Smooth muscle cell of the brain vasculature (primary cell): ENCODE measurements at places on chromosomes 1 and 21.

GRCh38 chr1:211493876-211494653 lies 2.1 kb upstream of the RD3 start:
- DNase-seq: no peak

DNA sequence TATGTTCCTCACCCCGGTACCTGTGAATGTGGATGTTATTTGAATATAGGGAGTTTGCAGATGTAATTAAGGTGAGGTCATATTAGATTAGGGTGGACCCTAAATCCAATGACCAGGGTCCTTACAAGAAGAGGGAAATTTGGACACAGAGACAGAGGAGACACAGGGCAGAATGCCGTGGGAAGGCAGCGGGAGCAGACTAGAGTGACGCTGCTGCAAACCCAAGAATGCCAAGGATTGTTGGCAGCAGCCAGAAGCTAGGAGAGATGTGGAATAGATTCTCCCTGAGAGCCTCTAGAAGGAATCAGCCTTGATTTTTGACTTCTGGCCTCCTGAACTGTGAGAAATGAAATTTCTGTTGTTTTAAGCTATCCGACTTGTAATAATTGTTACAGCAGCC lies 53.6 kb downstream of the SPATA46 start:
- DNase-seq: no peak

- no peak for DNase-seq
Measured at GRCh38 chr21:26587736-26588201, 14.7 kb upstream of the CYYR1 start.

- DNase-seq: no peak
Measured at GRCh38 chr1:160114085-160114484, 1.5 kb upstream of the ATP1A2 start.

DNA sequence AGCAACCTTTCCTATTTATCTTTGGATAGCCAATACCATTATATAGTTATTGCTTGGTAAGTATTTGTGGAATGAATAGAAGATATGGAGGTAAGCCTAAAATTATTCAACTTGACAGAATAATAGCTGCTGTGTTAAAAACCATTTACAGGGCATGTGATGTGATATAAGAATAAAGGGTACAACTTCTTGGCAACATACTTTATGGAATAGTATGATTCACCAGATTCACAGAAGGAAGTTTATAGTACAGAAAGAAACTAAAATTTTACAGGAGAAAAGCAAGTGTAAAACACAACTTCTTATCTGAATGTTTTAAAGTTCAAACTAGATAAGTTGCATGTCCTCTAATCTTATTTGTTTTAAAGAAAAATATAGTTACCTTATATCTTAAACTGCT lies 186.4 kb upstream of the ZRANB2 start:
- DNase-seq: no peak

- DNase-seq: peak; percentile 37
Measured at GRCh38 chr1:210394281-210394821, 65.6 kb downstream of the HHAT start.

- DNase-seq: no peak
Measured at GRCh38 chr1:98028800-98029199, 108.0 kb upstream of the DPYD start.

DNA sequence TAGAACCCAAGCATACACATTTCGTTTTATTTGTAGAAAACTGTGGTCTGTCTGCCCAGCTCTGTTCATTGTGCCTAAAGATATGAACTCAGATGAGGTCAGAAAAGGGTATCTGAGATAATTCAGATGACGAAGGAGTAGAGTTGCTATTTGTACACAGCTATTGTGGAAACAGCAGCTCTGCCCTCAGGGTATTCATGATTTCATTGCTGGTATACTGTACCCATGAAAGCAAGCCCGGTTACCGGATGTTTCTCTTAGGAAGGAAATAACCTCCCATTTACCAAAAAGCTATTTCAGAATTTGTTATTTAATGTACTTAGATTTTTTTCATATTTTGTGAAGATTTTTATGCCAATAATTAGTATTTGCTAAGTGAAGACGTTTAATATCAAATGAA lies 37.8 kb downstream of the SMAP2 start:
- DNase-seq: no peak

DNA sequence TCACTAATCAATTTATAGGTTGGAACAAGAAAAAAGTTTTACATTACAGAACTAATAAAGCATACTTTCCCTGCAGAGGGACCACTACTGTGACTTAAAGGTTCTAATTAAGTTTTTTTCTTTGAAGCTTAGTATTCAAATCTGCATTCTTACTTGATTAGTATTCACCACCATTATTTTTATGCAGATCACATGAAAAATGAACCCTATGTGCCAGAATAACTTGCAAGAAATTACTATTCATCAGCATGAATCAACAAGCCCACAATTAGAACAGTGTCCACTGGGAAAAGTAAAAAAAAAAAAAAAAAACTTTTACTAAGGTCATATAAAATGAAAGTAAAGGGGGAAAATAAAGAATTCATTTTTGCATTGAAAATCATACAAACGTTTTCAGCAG lies 90.8 kb downstream of the SMYD3 start:
- DNase-seq: no peak

DNA sequence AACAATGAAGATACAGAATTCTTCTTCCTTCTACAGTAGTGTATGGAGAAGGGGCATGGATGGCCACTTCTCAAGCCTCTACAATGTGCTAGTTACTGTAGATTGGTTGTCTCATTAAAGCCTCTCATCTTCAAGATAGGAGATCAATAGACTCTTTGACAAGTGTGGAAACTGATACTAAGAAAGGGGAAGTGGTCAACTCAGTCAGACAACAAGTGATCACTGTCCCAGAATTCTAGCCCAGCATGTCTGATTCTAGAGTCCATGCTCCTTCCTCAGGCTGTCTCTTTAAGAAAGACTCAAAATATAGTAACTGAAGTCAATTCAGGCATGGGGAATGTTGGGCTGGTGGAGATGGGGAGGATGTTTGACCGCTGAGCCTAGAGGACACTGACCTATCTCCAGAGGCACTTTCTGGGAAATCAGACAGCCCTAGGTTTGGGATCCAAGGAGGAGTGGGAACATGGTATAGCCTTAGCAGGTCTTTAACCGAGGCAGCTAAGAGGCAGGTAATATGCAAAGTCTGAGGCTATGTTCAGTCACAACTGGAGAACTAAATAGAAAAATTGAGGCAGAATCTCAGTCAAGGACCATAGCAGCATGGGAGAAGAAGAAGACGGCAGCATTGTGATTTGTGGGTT lies 39.3 kb upstream of the EYA3 start:
- DNase-seq: no peak

DNA sequence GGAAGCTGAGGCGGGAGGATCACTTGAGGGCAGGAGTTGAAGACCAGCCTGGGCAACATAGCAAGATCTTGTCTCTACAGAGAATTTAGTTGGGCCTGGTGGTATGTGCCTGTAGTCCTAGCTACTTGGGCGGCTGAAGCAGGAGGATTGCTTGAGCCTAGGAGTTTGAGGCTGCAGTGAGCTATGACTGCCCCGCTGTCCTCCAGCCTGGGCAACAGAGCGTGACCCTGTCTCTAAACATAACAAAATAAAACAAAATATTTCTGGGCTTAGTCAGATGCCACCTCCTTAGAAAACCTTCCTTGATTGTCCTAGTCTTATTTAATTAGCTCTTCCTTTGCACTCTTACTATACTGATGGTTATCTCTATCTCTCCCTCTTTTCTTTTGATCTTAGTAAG lies 8.5 kb downstream of the TGFB2 start:
- DNase-seq: no peak
